ENCODE measurements at places on chromosomes 3 and 15.

GRCh38 chr3:127779747-127780146 lies 42.6 kb downstream of the MGLL start:
- no peak overlapping the region for H3K27ac ChIP-seq
- DNase-seq = no peak
- H3K4me3 ChIP-seq = no peak overlapping the region
- no peaks in the 10 kb centered on the region for H3K4me1 ChIP-seq
- H3K27me3 ChIP-seq = no peaks in the 10 kb centered on the region

DNA sequence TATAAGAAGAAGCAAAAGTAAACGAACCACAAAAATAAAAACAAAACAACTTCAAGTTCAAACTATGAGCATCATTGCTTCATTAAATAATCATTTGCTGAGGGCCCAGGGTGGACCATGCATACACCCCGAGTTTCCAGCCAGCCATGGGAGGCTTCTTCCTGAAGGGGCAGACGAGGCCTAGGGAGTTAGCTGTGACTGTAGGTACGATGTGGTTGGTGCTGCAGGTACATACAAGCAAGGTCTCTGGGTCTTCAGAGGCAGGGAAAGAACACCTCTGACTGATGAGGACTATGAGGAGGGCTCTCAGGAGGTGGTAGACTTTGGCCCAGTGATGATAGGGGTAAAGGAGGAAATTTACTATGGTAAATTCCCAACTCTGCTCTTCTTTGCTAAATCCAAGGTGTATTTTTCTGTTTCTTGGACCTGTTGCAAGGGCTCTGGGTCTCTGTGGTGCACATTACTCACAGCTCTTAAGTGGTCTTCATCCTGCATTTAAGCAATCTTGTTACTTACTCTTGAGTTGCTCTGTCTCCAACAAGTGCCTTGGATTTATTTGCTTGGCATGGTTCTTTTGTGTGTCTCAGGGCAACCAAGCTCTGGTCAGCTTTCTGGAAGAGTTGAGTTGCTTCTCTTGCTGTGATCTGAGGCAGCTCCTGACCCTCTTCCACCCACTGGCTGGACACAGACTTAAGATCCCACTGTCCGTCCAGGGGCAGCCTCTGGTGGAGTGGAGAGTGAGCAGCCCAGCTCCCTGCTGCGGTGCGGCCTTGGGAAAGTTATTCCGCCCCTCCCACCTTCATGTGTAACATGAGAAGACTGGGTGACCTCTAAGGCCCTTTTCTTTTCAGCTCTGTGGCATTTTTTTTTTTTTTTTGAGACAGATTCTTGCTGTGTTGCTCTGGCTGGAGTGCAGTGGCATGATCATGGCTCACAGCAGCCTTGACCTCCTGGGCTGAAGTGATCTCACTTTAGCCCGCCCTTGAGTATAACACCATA lies 56.1 kb upstream of the KIF23 start:
- H3K4me1 ChIP-seq = peaks cover 7% of the 10 kb centered on the region
- H3K27ac ChIP-seq = no peak overlapping the region

- H3K36me3 ChIP-seq = no peaks in the 10 kb centered on the region
- H3K27ac ChIP-seq = no peak overlapping the region
- no peaks in the 10 kb centered on the region for H3K27me3 ChIP-seq
- H3K4me1 ChIP-seq = no peaks in the 10 kb centered on the region
Measured at GRCh38 chr15:83248151-83249029, 36.1 kb downstream of the BNC1 start.

GRCh38 chr3:190401963-190402362 lies 14.0 kb downstream of the CLDN16 start:
- no peak overlapping the region for H3K27ac ChIP-seq
- no peak overlapping the region for H3K4me3 ChIP-seq
- no peaks in the 10 kb centered on the region for H3K36me3 ChIP-seq

DNA sequence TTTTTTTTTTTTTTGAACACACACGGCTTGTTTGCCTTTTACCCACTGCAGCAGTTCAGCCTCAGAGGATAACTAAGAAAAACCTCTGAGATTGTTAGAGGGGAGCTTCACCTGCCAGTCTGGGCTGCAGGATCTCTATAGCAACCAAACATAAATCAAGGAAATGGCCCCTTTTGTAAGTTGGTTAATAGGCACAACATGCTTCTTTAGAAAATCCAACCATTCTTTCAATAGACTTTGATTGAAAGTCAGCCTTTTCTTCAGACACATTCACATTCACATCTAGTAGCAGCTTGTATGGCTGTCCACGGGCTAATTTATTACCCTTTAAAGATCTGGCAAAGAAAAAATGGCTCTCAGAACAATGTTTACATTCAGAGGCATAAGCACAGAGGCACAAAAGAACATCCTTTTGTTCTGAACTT lies 136.6 kb upstream of the RARB start:
- peaks cover 6% of the 10 kb centered on the region for H3K4me1 ChIP-seq
- H3K36me3 ChIP-seq = no peaks in the 10 kb centered on the region
- no peak overlapping the region for H3K4me3 ChIP-seq

- no peaks in the 10 kb centered on the region for H3K4me1 ChIP-seq
- H3K27me3 ChIP-seq = no peaks in the 10 kb centered on the region
- H3K36me3 ChIP-seq = no peaks in the 10 kb centered on the region
- DNase-seq = no peak
- no peak overlapping the region for H3K4me3 ChIP-seq
Measured at GRCh38 chr15:100772892-100773520, 106.6 kb upstream of the ALDH1A3 start.
